Esophagus squamous epithelium (tissue), 5 donors: ENCODE measurements at places on chromosomes 13 and 19.

GRCh38 chr19:4061178-4061682 is 5.5 kb downstream of the ZBTB7A start:
- no peak for DNase-seq

DNA sequence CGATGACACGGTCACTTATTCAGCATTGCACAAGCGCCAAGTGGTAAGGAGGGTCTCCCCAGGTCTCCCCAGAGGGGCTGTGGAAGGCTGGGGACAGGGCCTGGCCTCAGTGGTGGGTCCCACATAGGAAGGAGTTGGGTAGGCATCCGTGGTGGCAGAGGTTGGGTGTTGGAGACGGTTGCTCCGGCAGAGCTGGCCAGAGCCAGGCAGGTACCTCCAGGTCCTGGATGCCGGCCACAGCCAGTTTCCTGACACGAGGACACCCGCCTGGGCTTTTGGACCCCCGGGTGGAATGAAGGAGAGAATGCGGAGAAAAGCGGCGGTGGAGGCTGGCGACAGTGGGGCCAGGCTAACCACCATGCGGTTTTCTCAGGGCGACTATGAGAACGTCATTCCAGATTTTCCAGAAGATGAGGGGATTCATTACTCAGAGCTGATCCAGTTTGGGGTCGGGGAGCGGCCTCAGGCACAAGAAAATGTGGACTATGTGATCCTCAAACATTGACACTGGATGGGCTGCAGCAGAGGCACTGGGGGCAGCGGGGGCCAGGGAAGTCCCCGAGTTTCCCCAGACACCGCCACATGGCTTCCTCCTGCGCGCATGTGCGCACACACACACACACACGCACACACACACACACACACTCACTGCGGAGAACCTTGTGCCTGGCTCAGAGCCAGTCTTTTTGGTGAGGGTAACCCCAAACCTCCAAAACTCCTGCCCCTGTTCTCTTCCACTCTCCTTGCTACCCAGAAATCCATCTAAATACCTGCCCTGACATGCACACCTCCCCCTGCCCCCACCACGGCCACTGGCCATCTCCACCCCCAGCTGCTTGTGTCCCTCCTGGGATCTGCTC is 1.3 kb upstream of the FFAR1 start:
- no peak for DNase-seq

- no peak for DNase-seq
Measured at GRCh38 chr19:13428352-13428751, 77.9 kb downstream of the CACNA1A start.

DNA sequence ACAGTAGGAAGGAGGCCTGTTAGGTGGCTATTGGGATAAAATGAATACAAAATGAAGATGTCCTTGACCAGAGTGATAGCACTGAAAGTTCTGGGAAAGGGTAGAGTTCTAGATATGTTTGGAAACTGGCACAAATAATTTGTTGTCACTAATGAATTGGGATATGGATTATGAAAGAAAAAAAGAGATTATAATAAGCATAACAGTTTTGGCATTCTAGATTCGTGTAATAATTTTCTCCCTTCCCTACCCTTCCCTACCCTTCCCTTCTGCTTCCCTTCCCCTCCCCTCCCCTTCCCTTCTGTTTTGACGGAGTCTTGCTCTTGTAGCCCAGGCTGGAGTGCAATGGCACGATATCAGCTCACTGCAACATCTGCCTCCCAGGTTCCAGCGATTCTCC is 271.0 kb upstream of the PRR20A start:
- DNase-seq, result no peak

GRCh38 chr19:39223703-39224279 is 19.7 kb upstream of the SYCN start:
- no peak for DNase-seq

DNA sequence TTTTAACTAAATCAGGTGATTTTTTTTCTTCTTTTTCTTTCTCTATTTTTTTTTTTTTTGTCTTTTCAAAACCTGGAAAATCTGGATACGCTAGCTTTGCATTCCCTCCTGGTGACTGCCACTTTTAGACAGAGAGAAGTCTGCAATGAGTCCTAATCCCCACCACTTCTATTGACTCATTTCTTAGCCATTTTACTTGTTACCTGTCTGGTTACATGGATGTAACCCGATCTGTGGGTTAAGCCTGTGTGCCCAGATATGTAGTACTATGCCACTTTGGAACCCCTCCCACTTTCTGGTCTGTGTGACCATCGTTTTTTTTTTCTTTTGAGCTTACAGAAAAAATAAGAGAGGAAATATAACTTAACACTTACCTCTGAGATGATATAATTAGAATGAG is 817.8 kb upstream of the PCDH9 start:
- DNase-seq, result no peak

- no peak for DNase-seq
Measured at GRCh38 chr13:92460479-92460878, 766.1 kb upstream of the GPC6 start.

GRCh38 chr19:30781519-30781918 is 409.3 kb downstream of the ZNF536 start:
- no peak for DNase-seq

DNA sequence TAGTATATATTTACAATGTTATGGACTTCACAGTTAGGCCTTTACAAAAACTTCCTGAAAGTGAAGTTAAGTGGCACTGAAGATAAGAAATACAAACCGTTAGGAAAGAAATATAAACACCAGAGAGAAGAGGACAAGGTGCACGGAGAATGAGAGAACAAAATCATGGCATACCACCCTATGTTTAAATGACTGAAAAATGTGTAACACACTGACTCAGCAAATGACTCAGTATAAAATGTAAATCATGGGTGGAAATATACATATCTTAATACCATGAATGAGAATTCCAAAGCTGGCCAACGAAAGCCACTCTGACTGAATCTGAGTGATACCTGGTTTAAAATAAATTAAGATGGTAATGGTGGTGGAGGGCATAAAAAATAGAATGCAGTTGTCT is 260.8 kb downstream of the DNAJC15 start:
- no peak for DNase-seq

DNA sequence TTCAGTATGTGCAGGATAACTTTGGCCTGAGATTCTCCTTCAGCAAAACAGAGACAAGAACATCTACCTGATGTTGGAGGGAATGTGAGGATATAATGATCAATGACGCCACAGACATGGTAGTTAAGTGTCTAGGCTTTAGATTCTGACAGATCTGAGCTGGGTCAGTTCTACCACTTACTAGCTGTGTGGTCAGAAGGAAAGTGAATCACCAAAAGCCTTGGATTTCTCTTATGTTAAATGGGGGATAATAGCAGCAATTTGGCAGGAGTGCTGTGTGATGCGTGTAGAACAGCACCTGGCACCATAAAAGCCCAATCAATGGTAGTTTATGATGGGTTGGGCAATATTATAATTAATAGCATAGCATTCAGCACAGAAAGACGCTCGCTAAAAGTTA is 41.7 kb downstream of the RXFP2 start:
- no peak for DNase-seq

GRCh38 chr13:44660050-44660449 is 83.9 kb upstream of the TSC22D1 start:
- no peak for DNase-seq

DNA sequence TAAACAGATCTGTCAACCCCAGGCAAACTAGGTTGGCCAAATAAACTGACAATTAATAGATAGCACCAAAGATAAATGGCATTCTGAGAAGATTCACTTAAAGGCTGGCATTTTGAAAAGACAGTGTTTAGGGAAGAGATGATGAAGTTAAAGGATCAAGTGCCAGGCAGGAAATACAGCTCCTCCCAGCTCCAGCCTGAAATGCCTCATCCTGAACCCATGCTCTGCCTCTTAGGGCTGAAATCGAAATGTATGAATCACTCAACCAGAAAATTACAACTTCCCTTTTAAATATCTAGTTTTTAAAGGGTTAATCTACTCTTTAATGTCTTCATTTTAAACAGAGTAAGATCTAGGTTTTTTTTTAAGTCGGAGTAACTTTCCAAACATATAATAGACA is 171.2 kb upstream of the UBL3 start:
- DNase-seq, result no peak

GRCh38 chr19:33430674-33431277 is 57.3 kb downstream of the CEBPG start:
- no peak for DNase-seq

- no peak for DNase-seq
Measured at GRCh38 chr13:45670189-45670885, 31.8 kb upstream of the CBY2 start.

GRCh38 chr13:109226631-109227030 is 559.8 kb downstream of the IRS2 start:
- no peak for DNase-seq

DNA sequence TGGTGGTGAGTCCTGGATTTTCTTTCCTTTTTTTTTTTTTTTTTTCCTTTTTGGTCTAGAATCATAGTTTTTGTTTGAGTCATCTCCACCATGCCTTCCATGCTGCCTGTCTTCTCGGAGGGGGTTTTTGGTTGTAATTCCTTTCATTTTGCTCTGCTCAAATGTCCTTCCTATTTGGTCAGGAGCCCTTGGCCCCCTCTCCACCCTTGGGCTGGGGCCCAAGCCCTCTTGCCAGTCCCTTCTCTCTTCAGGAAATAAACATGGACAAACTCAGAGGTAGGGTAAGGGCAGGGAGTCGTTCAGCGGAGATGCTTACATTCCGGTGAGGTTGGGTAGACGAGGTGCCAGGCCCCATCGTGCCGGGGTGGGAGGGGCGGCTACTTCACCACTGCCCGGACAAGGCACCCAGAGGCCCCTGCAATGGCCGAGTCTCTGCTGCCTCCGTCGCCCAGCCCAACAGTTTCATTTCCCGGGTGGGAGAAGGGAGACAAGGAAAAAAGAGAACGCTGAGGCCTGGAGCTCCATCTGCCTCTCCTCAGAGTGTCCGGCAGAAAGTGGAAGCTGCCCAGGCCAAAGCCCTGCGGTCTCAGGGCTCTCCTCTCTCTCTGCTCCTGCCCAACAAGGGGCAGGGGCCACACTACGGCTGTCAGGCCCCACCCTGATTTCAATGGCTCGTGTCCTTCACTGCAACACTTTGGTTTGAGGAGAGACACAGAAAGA is 12.7 kb downstream of the ZNF574 start:
- no peak for DNase-seq

DNA sequence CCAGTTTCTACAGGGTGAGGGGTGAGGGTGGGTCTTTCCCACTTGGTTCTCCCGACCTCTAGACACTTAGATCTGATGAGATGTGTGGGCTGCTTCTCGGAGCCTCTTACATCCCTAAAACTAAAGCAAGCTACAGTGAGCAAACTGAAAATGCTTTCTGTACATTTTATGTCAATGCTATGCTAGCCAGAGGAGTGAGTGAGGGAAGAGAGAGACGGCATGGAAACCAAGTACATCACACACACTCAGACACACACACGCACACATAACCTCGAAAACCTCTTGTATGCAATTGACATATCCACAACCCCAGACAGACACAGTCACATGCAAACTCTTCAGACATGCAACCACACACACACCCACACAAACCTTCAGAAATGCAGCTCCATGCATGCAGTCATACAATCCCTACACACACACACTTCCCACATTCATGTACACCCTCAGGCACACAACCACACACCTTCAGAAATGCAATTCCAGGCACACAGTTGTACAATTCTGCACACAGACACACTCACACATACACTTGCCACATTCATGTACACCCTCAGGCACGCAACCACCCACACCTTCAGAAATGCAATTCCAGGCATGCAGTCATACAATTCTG is 1.4 kb downstream of the SLC1A6 start:
- no peak for DNase-seq

DNA sequence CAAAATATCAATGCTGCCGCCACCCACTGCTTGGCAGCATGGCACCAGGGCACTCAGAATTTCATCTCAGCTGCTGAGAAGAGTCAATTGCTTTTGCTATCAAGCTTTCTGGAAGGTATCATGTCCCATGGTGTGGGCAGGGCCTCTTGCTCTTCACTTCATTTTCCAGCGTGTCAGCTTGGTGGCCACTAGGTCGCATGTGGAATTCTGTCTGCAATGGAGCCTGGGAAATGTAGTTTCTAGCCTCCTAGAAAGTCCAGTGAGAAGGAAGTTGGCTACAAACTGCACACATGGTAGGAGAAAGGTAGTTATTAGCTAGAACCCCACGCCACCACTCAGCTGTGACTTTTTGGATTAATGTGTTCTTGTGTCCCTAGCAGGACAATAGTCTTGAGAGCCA is 105.3 kb downstream of the MYO16 start:
- DNase-seq, result no peak

DNA sequence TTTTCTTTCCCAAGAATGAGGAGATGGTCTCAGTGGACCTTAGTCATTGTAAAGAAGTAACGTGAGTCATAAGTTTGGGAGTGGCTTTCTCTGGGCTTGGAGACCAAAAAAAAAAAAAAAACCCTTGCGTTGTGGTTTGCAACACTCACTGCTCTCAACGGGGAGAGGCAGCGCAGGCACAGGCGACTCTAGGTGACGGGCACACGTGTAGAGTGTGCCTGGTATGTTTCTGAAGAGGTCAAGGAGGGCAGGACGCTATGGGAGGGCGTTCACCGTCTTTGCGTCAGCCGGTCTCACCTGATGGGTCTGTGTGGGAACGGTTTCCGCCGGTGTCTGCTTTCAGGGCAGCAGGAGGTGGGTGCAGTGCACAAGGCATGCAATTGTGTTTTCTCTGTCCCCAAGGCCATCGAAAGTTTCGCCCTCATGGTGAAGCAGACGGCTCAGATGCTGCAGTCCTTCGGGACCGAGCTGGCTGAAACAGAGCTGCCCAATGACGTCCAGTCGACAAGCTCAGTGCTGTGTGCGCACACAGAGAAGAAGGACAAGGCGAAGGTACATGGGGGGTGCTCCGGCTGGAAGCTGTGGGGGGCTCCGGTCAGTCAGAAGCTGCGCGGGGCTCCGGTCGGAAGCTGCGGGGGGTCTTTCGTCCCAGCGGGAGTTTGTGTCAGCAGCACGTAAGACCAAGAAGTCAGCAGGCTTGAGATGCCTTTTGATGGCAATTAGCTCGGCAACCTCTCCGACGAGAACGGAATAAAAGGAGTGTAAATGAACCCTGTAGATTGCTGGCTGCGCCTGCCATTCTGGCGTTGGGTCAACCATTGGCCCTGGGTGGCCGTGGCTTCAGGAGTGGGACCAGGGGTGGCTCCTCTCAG is 40.8 kb upstream of the F7 start:
- no peak for DNase-seq

- DNase-seq, result no peak
Measured at GRCh38 chr19:39211731-39212374, 7.8 kb upstream of the SYCN start.

- no peak for DNase-seq
Measured at GRCh38 chr19:18501832-18502231, 20.0 kb downstream of the ELL start.

DNA sequence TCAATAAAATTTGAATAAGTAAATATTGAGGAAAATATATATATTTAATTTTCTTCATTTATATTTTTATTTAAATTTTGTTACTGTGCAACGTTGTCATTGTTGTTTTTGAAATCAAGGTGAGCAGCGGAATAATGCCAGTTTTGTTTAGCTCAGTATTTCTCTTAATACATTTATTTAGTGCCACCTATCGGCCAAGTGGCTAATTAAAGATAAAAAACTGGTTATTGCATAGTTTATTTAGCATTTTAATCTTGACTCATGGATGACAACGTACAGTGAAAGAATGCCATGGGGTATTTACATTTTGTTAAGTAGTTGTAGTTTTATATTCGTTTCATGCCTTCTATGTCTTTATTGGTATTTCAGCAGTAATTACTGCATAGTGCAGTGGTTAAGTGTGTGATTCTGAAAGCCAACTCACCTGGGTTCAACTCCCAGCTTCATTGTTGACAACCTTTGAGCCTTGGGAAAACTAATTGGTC is 265.9 kb downstream of the MYO16 start:
- no peak for DNase-seq
